NCI-H82 (cell line): ENCODE measurements at places on chromosomes 16 and 17.
A peak's percentile ranks its signal among the peaks of the same experiment; 100 is the strongest.

GRCh38 chr17:34673995-34674890, 94.9 kb downstream of the TMEM132E start:
- DNase-seq: no peak

DNA sequence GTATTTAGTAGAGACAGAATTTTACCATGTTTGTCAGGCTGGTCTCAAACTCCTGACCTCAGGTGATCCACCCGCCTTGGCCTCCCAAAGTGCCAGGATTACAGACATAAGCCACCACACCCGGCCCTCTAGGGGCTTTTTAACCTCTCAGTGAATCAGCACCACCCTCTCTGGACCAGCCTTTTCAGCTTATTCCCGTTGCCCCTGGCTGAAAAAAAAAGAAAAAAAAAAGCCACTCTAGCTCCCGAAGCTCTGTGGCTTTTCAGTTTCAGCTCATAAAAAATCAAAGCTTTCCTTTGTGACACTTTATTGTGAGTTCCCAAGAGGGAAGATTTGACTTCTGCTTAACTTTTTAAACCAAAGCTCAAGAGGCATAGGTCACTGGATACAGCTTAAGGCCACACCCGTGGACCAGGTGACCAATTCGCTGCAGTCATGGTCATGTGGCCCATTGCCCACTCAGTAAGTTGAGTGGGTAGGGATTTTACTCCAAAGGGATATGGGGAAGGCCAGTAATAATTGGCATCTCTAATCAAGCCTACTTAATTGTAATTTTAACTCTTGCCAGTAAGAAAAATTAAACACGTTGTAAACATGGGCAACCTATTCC, 46.6 kb upstream of the MED13 start:
- no peak for DNase-seq

GRCh38 chr17:36722121-36722902, 120.9 kb downstream of the MRM1 start:
- DNase-seq: peak; percentile 83

GRCh38 chr16:77117707-77118106, 73.3 kb upstream of the MON1B start:
- DNase-seq: no peak

GRCh38 chr17:50201276-50201854, at the start of gene COL1A1:
TSS of gene COL1A1 (minus strand) at chr17:50201631. CDS start at chr17:50201513, 118 bp downstream.
- DNase-seq: no peak

DNA sequence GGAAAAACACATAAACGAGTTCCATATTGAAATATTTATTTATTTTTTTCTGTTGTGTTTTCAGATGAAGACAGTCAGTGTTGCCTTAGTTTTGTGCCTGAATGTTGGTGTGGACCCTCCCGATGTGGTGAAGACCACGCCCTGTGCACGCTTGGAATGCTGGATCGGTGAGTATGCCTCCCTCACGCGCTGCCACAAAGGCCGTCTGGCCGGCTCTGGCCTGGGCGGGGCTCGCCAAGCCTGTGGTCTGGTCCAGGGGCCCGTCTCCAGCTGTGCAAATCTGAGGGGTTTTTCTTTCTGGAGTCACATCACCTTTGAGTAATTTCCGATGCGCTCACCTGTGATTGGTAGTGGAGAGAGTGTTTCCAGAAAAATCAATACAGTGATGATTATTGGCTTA, 81.0 kb downstream of the RPTOR start:
- DNase-seq: no peak

- DNase-seq: peak; percentile 63
Measured at GRCh38 chr17:68197091-68197996, 50.5 kb upstream of the AMZ2 start.

DNA sequence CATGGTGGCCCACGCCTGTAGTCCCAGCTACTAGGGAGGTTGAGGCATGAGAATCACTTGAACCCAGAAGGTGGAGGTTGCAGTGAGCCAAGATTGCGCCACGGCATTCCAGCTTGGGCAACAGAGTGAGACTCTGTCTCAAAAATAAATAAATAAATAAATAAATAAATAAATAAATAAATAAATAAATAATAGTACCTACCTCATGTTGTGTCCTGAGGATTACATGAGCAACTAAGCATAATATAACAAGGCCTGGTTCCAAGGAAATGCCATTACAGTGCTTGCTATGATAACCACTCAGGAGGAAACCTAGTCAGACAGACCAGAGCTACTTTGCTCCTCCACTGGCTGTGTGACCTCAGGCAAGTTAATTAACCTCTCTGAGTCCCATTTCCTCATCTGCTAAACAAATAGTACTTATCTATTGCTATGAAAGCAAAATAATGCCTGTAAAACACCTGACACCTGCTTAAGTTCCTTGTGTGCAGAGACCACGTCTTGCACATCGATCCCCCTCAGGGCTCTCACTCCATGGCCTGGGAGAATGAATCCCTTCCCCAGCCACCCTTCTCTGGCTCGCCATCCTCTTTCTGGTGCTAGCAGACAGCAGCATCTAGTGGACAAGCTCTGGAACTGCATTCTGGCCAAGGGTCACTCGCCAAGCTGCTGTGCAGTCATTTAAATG, 7.5 kb downstream of the EPOP start:
- DNase-seq: peak; percentile 90

- DNase-seq: no peak
Measured at GRCh38 chr17:2181897-2182448, 121.6 kb downstream of the SMG6 start.

DNA sequence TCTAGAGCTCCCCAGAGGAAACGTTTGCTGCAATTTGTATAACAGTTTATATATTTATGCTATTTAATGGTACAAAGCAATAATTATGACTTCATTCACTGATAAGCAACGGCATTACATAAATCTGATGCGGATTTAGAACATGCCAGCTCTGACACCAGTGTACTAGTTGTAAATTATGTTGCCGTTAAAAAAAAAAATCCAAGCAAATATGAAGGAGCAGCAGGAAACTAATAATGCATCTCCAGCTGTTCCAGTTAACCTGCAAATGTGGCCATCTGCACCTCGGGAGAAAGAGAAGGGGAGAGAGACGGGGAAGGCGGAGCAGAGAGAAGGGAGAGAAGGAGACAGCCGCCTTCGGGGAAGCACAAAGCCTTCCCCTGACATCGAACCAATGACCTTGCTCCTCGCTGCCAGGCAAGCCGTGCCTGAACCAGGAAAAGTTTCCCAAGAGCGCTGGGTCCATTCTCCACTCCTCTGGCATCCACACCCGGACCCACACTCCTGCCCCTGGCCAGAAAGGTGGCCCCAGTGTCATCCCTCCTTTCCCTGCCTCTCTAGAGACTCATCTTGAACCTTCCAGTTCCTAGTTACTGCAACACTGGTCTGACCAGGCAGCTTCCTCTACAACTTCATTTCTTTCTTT, 174.8 kb downstream of the C16orf78 start:
- peak; percentile 4 for DNase-seq

GRCh38 chr16:16817196-16817595, 438.3 kb downstream of the NPIPA7 start:
- DNase-seq: no peak

GRCh38 chr16:27427538-27427937, 25.6 kb downstream of the IL21R start:
- no peak for DNase-seq

DNA sequence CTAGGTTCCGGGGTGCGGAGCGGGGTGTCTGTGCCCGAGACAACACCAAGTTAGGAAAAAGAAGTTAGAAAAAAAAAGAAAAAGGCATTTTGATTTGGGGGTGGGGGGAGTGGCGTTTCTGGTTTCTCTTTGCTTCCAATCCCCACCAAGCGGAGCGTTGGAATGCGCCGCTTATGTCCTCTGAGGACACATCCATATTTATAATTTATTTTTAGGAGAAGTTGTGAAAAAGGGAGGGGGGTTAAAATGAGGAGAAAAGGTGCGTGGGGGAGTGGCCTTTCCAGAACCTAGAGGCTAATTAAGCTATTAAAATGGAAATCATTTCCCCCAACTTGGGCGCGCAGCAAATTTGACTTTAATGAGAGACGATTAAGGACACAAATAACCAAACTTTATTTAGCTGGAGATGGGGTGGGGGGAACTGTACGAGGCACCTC, 232.1 kb downstream of the MRTFB start:
- no peak for DNase-seq

DNA sequence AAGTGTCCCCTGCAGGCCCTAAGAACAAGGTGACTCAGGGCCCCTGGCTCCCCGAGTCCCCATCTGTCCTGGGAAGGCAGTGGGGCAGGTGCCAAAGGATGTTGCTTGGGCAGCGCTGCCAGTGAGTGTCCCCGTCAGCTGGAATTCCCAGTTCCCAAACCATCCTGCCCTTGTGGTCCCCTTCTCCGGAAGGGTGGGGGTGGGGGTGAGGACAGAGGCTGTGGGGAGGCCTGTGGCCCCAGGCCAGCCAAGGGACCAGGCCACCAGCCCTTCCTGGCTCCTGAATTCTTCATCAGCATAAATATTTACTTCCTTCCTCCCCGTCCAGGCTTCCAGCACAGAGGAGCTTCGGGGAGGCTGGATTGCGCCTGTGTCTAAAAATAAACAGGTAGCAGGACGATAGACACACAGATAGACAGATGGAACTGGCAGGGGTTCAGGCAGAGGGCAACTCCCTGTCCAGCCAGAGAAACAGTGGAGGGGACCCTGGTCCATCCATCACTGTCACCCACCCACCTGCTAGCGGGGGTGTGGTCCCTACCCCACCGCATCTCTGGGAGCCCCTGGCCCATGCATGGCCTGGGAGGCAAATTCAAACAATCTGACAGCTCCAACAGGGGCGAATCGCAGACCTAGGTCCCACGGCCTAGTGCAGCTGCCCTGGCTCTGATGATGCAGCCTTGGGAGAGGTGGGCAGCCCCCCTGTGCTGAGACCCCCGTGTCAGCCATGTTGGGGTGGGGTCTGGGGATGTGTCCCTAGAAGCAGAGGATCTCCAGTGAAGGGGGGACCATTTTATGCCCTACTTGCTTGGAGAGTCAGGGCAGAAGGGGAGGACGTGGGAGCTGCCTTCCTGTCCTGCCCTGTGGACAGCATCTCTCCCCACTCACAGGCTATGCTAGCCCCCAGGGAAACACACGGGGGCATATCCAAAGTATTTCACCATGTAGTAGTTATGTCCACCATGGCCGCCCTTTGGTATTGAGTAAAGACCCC, 13.2 kb downstream of the GLIS2 start:
- no peak for DNase-seq

GRCh38 chr17:81520021-81520901, 7.7 kb upstream of the ACTG1 start:
- DNase-seq: peak; percentile 31

DNA sequence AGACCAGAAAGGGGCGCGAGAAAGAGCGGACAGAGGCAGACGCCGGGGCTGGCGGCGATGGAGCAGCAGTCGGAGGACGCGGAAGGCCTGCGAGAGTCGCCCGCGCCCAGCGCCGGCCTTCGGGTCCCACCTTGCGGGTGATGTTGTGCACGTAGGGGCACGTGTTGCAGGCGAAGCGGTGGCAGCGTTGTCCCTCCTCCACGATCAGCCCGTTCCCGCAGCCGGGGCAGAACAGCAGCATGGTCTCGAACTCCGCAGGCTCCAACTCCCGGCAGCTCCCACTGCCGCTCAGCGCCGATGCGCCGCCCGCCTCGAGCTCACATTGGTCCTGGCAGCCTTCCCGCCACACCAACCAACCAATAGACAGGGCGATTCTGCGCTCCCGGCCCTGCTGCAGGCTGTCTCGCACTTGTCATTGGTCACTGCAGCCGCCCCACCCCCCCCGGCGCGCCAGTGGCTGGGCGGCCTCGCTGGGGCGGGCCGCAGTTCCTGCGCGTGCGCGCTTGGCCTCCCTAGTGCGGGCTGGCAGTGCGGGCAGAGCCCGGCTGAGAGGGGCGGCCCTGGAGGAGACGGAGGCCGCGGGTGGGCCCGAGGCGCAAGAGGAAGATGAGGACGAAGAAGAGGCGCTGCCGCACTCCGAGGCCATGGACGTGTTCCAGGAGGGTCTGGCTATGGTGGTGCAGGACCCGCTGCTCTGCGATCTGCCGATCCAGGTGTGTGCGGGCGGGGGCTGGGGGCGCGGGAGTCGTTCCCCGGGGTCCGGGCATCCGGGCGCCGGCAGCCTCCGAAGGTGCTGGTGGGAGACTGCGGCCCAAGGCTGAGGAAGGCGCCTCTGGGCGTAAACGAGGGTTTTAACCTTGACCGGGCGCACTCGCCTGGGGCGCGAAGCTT, at the start of the genes POLR3K and SNRNP25:
Gene POLR3K, minus strand, starts transcription at position 263 of the 891 bp plus-strand sequence. Its CDS starts 22 bp downstream, at position 241.
Gene SNRNP25, plus strand, starts transcription at position 483 of the 891 bp plus-strand sequence. Its CDS starts 189 bp downstream, at position 672.
- peak; percentile 99 for DNase-seq

- no peak for DNase-seq
Measured at GRCh38 chr17:16493531-16494046, 1.6 kb upstream of the LRRC75A start.

GRCh38 chr17:45406107-45406506, 26.6 kb downstream of the ARHGAP27 start:
- DNase-seq: no peak

DNA sequence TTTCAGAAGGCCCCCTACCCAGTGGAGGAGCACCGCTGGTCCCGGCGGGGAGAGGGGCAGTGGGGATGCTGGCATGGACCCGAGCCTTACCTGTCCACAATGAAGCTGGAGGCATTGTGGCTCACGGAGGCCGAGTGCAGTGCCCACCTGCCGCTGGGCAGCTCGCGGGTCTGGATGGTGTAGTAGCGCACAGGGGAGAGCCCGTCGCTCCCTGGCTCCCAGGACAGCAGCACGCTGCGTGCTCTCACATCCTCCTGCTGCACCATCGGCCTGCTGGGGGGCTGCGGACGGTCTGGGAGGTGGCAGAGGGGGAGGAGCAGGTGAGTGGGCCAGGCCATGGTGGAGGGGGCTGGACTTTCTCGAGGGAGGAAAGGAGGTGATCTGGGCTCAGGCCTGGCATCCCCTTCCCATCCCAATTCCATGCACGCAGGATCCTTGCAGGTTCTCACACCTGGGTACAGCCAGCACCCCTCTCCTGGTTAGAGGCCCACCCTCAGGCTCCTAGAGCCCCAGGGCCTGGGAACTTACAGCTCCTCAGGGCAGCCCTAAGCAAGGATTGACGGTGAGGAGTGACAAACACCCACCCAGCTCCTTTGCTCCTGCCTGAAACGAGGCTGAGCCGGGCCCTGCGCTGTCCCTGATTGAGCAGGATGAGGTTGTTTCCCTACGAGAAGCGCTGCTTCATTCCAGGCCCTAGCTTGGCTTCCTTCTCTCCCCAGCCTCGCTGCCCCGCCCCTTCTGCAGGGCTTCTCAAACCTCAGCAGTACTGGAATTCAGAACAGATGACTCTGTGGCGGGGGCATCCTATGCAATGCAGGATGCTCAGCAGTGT, 76.2 kb upstream of the CDC42EP4 start:
- no peak for DNase-seq

- DNase-seq: peak; percentile 46
Measured at GRCh38 chr16:21600031-21600773, 825 bp downstream of the METTL9 start.
